ENCODE measurements at places on chromosomes 12 and 14.
A peak's percentile ranks its signal among the peaks of the same experiment; 100 is the strongest.

DNA sequence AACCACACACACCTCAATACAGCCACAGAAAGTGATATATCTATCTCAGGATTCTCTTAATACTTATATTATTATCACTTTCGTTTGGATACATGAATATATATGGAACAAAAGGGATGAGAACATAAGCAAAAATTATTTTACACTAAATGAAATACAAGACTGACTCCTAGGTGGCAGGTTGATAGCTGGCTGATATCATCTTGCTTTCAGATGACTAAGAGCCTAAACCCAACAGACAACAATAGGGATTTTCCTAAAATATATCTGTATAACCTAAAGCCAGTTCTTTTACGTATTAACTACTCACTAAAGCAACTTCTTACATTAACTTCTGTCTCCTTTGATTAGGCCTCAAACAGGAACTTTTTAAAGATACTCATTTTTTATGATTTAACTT lies 65.1 kb downstream of the BAZ1A start:
- DNase-seq: no peak

GRCh38 chr12:110431957-110432587 lies 18.1 kb downstream of the ARPC3 start:
- no peak for DNase-seq

DNA sequence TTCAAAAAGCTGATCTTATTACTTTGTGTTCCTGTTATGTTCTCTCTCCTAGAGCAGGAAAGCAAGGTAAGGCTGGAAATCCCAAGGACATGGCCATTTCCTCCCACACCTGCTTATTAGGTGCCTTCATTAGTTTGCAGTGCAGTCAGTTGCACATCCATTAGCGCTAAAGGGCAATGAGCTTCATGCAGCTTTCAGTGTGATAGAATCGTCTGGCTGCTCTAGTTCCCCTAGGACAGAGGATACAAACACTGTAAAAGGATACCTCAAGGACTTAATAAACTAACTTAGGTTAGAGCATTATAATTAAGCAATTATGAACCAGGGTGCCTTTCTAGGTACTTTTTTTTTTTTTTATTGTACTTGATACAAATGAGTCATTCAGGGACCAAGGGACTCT lies 21.1 kb downstream of the TMEM117 start:
- DNase-seq: no peak

DNA sequence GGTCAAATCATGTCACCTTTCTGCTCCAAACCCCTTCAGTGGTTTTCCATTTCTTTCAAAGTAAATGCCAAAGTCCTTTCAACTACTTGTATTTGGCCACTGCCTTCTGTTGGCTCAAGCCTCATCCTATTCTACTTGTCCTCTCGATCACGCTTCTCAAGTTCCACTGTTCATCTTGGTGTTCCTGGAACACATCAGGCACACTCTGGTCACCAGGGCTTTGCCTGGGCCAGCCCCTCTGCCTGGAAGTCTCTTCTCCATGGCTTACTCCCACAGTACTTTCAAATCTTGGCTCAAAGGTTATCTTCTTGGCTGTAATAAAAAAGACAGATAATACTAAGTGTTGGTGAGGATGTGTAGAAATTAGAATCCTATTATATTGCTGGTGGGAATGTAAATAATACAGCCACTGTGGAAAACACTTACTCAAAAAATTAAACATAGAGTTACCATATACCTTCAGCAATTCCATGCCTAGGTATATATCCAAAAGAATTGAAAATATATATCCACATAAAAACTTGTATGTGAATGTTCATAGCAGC lies 17.3 kb upstream of the PPFIBP1 start:
- no peak for DNase-seq

DNA sequence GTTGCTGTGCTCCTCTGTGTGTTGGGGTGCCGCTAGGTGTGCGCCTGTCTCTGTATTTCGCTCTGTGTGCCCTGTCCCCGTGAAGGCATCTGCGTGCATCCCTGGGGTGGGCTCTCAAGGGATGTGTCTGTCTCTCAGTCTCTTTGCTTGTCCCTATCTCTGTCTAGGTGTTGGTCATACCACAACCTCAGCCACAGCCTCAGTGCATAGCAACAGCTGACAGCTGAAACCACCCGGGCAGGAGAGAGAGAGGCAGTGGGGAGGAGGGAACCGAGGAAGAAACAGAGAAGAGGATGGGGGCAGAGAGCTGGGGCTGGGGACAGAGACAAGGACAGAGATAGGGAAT lies 953 bp upstream of the NXPH4 start:
- no peak for DNase-seq

DNA sequence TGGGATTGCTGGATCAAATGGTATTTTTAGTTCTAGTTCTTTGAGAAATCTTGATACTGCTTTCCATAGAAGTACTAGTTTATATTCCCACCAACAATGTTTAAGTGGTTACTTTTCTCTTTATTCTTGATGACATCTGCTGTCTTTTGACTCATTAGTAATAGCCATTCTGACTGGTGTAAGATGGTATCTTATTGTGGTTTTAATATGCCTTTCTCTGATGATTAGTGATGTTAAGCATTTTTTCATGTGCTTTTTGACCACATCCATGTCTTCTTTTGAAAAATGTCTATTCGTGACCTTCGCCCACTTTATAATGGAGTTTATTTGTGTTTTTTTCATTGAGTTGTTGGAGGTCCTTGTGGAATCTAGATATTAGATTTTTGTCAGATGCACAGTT lies 865.7 kb downstream of the SLC6A15 start:
- no peak for DNase-seq

- DNase-seq: peak; percentile 51
These were observed at the start of gene SP1 for GRCh38 chr12:53380104-53380793. Gene SP1 (plus strand): TSS chr12:53380176. CDS start chr12:53380292, 116 bp downstream.

- DNase-seq: no peak
These were observed 55.6 kb downstream of the CLIP1 start for GRCh38 chr12:122366685-122367475.

GRCh38 chr12:95470300-95470699 lies 3.7 kb upstream of the METAP2 start:
- DNase-seq: no peak

GRCh38 chr14:73724696-73725095 lies 10.5 kb upstream of the PNMA1 start:
- DNase-seq: no peak

GRCh38 chr12:112598626-112599025 lies 179.9 kb downstream of the PTPN11 start:
- DNase-seq: no peak

DNA sequence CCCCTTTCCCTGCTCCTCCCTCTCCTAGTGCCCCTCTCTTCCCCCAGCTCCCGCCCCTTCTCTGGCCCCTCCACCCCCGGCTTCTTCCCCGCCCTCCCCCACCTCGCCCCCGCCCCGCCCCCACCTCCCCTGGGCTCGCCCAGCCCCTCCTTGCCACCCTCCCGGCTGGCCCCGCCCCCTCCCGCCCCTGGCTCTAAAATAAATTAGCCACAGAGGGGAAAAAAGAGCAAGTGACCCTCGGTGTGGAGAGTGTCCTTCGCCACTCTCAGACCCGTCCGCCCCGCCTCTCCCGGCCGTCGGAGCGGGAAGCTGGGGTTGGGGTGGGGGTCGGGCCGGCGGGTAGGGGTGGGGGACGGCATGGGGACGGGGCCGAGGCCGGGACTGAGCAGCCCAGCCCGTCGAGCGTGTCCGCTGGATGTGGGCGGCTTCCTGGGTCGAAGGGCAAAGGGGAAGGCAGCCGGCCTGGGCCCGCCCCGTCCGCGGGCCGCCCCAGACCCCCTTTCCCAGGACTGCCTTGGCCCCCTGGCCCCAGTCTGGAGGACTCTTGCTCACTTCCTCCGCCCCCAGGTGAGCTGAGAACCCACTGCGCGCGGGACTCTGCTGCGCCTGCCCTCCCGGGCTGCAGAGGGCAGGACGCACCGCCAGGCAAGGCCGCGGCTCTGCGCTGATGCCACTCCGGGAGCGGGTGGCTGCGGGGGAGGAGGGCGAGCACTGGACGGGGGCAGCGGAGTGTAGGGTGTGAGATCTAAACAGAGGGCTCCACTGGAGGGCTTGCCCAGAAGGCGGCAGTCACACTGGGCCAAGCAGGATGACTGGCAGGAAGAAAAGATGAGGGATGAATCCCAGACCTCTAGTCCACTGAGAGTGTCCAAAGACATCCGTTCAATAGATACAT lies 570 bp upstream of the FIGNL2 start:
- no peak for DNase-seq

- DNase-seq: no peak
These were observed 132.6 kb downstream of the TMEM132D start for GRCh38 chr12:129771238-129771637.

GRCh38 chr12:96152164-96152563 lies 42.0 kb upstream of the ELK3 start:
- DNase-seq: no peak

DNA sequence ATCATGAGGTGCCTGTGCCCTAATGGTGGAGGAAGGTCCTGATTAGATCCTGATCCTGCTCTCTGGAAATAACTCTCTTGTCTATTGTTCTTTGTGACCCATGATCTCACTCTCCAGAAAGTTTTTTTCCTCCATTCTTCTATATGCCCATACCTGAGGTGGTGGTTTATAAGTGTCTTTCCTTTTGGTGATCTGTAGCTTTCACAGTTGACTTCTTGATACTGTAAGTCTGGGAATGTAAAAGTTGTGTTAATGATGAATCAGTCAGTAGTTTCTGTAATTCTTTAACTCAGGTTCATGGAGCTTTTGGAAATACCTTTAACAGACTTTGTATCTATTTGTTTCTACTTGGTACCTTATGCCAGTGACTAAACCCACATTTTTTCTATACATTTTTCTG lies 444.0 kb upstream of the FLRT2 start:
- DNase-seq: no peak

DNA sequence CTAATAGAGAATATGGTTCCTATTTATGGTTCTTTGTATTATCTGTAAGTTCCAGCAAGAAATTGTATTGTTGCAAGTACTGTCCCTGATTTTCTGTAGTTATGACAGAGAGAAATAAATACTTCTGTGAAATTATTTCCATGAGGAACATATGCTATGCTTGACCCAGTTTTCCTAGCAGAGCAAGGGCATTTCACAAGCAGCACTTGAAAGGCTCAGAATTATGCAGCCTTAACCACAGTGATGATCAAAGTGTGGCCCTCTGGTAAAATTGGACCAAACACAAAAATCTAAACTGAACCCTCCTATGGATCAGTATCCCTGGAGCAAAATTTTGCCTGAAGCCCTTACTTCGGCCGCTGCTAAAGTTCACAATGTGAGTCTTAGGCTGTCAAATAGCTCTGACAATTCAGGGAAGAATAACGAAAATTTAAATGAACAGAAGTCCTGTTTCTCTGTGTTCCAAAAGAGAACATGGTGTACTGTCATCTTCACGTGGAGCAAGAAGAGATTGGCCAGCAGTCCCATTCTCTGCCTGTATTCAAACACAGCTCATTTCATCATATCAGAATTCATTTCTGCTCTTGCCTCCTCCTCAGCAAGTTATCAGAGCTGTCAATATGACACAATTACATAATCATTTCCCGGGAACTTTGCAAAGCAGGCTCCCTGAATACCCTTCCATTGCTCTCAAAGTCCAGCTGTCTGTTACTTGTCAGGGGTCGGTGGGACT lies 471.9 kb downstream of the RPS29 start:
- DNase-seq: no peak

DNA sequence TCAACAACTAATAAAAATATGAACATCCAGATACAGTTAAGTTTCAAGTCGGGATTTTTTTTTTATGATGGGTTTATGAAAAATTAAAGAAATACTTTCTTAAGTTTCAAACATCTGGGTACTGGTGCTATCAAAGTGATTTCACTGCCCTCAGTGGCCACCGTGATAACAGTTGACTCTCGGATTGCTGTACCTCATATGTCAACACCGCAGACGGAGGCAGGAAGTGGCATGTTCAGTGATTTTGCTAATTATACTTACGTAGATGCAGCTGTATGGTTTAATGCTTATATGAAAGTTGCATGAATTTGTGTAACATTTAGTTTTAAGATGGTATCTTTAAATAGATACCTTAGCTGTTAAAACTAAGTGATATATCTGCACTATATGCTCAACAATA lies 20.8 kb upstream of the FBLN5 start:
- no peak for DNase-seq

DNA sequence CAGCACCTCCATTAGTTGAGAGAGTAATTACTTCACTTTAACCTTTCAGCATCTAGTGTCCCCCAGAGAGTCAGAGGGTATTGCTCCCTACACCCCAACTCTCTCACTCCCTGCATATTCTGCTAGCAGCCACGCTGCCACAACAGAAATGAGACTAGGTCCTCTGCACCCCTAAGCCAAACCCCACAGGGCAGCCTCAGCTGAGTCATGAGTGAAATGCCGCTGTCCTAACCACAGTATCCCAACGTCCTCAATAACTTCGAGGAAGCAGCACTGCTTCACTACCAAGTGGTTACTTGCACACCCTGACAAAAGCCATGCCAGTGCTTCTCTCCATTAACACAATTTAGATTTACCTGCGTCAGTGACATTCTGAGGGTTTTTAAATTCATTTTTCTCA lies 6.9 kb upstream of the LYZ start:
- DNase-seq: no peak

DNA sequence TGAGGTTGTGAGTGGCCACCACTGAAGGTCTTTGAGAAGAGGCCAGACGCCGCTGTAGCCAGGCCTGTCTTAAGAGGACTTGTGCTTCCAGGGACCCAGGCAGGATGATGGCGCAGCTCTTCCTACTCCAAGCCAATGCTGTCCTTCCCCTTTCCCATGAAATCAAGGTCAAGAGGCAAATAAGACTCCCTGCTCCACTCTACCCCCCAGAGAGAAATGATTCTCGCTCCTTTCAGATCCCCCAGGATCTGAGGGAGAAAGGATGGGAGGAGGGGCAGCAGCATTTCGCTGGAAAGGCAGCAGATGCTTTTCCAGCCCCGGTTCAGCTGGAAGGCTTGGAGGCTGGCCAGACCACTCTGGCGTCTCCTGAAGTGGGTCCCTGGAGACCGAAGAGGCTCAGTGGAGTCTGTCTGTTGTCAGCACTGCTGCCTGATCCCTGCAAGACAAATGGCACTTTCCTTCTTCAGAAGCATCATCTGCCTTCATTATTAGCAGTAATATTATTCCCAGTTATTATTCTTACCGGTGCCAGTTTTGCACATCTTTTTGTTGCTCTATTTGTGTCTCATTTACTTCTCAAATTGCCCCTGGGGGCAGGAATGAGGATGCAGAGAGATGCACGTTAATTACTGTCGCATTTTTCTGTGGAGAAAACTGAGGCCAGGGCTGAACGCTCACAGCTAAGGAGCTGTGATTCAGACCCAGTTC lies 51.4 kb downstream of the C14orf132 start:
- no peak for DNase-seq

GRCh38 chr12:65891987-65892481 lies 67.8 kb downstream of the HMGA2 start:
- no peak for DNase-seq

DNA sequence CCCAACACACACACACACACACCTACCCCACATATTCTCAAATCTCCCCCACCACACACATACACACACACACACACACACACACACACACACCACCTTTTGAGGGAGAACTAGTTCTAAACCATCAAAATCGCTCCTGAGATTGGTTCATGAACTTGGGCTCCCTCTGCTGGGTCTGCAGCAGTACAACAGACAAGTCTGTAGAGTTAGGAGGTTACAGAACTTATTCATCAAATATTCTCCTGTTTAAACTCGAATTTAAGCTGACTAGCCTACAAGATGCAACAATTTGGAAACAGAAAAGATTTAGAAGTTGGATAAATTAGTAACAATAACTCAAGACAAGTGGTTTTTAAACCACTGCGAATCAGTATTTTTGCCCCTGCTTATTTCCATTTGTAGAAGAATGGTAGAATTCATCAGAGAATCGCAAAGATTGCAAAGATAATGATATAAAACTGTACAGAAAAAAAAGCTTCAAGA lies 136.4 kb upstream of the USP15 start:
- no peak for DNase-seq

Data from cortex of kidney (tissue), 1 donor.